ENCODE measurements at places on chromosomes 1 and 21.

GRCh38 chr1:2110191-2110737 lies 60.1 kb downstream of the PRKCZ start:
- DNase-seq = no peak

GRCh38 chr1:198295971-198296370 lies 139.2 kb downstream of the NEK7 start:
- no peak for DNase-seq

GRCh38 chr1:241531195-241532161 lies 700 bp upstream of the KMO start:
- no peak for DNase-seq

GRCh38 chr1:12182410-12182984 lies 15.7 kb downstream of the TNFRSF1B start:
- no peak for DNase-seq

DNA sequence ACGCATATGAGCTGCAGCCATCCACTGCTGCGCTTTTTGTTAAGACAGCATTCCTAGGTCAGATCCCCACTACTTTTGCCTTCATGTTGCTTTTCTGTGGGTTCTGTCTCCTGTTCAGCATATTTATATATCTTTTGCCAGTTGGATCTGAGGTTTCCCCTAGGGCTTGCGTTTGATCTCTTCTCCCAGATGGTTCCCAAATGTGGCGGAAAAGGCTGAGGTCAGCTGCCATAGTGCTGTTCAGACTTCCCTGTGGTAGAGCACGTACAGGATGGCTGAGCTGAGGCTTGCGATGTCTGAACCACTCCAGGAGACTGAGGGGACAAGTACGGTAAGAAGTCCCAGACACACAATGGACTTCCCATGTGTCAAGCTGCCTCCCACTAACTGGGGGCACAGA lies 39.8 kb downstream of the COL6A1 start:
- DNase-seq = no peak

- DNase-seq = no peak
Observed at GRCh38 chr1:186374303-186375151, 526 bp downstream of the TPR start.

DNA sequence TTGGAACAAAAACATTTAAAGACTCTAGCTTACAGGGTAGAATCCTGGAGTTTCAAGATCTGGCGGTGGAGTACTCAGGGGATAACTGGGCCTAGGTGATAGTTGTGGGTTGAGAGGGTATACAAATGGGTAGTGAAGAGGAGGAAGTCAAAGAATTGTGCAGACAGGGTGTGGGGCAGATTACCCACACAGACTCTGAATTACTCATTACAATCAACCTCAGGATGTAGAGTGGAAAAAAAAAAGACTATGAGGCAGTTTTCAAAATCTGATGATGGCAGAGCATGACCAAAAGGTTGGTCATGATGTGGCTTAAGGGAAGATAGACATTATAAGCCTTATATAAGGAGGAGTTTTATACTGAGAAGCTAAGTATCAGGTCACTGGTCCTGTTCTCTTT lies 44.1 kb upstream of the GLIS1 start:
- no peak for DNase-seq

- DNase-seq = no peak
Observed at GRCh38 chr21:36022427-36023091, 37.8 kb downstream of the SETD4 start.

GRCh38 chr1:147700042-147701006 lies 30.0 kb upstream of the ACP6 start:
- DNase-seq = peak; percentile 71

DNA sequence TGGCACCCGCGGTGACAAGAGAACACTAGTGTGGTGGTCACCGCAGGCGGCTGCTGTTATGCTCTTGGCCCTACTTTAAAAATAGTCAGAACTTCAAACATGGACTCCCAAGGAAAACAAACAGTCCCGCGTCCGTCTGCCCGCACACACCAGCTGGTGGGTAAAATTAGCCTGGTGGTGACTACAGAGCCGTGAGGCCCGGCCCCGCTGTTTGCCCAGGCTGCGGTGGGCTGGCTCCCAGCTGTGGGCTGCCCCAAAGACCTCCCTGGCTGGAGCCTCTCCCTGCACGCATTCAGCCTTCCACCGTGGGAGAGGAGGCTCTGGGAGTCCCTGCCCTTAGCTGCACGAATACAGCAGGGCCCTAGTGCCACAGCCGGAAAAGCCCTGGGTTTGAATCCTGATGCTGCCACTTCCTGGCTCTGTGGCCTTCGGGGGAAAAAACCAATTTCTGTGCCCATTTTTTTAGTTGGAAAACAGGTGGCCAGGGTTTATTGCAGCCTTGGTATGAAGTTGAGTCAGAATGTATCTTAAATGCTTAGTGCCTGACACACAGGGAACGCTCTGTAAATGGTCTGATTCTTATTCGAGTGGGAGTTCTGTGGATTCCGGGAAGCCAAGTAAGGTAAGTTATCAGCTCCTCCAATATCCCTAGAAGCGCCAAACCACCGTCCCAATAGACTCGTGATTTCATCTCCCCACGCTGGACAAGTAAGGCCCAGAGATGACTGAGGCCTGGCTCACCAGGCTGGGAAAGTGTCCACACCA lies 58.2 kb downstream of the ALPL start:
- no peak for DNase-seq

GRCh38 chr1:178183796-178184195 lies 89.9 kb downstream of the RASAL2 start:
- no peak for DNase-seq

DNA sequence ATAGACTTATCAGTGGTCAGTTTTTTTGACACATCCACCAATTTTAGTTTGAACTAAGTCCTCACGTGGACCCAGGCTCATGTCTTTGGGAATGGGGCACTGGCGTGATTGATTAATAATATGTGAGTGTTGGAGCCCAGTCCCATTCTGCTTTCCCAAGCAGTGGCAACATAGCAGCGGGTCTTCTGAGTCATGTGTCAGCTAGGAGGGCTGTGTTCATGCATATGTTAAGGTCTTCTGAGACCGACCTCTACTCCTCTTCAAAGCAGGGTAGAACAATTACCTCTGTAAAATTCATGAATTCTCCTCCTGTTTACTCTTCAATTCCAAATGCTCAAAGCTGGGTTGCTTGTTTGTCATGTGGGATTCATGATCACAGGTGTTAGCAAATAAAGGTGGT lies 291.3 kb downstream of the CAMTA1 start:
- DNase-seq = no peak

- no peak for DNase-seq
Observed at GRCh38 chr1:28973596-28974421, 59.4 kb downstream of the EPB41 start.

- DNase-seq = no peak
Observed at GRCh38 chr1:72936151-72936740, 653.9 kb upstream of the NEGR1 start.

DNA sequence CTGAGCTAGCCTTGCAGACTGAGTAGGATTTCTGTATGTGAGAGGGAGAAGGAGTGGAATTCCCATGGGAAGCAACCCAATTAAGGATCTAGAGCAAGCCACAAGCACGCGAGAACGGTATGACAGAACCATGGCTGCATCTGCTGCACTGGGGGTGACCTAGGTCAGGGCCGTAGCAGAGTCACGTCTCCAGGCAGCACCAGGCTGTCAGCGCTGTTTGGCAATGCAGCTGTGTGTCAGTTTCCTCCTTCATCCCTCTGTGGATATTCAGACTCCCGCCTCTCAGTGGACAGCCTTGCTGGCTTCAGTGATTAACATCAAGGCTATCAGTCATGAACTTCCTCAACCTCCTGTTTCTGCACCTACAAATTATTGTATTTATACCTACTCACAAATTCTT lies 118.1 kb upstream of the PPP2R5A start:
- no peak for DNase-seq

DNA sequence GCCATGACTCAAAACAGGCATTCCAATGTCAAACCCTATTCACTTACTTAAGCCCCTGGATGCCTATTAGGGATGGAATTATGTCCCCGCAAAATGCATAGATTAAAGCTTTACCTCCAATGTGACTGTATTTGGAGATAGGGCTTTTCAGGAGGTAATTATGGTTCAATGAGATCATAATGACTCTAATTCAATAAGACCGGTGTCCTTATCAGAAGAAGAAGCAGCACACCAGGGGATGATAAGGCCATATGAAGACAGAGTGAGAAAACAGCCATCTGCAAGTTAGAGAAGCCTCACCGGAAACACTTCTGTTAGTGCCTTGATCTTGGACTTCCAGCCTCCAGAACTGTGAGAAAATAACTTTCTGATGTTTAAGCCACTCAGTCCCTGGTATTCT lies 1131.8 kb upstream of the TMPRSS15 start:
- DNase-seq = no peak

GRCh38 chr1:40980068-40980452 lies 564 bp downstream of the CTPS1 start:
- DNase-seq = no peak

- DNase-seq = no peak
Observed at GRCh38 chr1:58575551-58576324, 1.3 kb downstream of the TACSTD2 start.

- no peak for DNase-seq
Observed at GRCh38 chr1:116474921-116475849, 95.6 kb downstream of the CD58 start.

DNA sequence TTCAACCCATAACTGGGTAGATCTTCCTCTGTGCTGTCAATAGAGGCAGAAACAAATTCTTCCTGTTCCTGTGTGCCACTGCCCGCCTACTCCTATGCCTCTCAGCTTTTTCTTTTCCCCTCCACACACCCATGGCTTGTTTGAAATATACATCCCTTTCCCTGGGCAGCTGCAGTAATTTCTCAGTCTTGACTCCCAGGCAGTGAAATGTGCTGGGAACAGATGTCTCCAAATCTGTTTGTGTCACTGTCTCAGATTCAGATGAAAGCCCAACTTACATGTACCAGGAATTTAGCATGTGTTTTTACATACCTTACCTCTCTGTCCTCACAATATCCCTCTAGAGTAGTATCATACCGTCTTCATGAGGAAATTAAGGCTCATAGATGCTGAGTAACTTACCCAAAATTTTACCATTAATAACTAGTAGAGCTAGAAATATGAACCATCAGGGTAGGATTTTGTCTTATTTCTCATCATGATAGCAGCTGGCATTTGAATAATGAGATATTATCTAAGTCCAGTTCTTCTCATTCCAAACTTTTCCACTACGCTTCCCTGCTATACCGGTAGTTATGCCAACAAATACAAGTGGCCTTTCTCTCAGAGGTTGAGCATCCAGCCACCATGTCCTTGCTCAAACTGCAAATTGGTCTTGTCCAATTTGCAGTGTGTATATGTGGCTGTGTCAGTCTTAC lies 4.7 kb upstream of the VASH2 start:
- no peak for DNase-seq

- DNase-seq = no peak
Observed at GRCh38 chr1:113686891-113687618, 72.2 kb downstream of the PHTF1 start.

DNA sequence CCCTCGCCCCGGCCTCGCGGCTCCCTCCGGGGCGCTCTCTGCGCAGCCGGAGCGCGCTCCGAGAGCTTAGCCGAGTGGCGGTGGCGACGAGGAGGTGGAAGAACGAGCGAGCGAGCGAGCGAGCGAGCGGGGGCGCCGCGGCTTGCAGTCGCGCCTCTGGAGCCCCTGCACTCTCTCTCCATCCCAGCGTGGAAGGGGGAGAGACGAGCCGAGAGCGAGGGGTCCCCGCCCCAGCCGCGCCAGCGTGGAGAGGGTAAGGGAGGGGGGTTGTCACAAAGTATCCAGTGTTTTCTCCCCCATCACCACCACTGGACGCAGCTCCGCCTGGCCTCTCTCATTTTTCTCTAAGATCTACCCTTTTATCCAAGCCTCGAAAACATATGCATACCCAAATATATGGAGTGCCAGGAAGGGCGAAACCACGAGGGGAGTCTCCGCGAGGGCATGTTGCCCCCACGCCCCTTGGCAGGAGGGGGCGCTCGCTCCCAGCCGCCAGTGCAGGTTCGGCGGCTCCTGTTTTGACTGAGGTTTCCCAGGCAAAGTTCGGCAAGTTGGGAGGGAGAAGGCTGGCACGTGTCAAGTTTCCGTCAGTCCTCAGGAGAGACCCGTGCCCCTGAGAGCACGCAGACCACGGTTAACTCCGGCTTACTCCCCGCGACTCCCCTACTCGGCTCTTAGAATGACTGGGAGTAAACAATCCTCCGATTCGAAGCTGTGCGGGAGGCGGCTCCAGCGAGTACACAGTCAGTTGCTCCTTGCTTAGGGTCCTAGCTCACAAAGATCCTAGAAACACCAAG lies 569 bp upstream of the DAB1 start:
- peak; percentile 79 for DNase-seq

DNA sequence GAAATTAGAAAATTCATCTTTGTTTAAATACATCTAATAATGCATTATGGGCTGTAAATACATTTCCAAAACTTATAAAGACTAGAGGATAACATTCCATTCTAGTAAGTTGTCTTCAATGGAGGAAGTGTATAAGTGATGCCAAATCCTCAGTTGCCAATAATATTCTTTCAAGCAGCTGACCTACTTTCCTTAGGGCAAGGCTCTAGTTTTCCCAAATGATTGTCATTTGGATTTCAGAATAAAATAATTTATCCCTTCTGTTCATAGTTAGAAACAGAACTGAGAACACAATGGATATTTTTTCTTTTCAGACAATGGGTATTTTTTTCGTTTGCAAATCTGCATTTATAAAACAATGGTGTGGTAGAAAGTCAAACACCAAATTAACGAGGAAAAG lies 354.9 kb upstream of the ADAMTS5 start:
- no peak for DNase-seq

GRCh38 chr1:116540088-116540487 lies 30.7 kb downstream of the CD58 start:
- no peak for DNase-seq

DNA sequence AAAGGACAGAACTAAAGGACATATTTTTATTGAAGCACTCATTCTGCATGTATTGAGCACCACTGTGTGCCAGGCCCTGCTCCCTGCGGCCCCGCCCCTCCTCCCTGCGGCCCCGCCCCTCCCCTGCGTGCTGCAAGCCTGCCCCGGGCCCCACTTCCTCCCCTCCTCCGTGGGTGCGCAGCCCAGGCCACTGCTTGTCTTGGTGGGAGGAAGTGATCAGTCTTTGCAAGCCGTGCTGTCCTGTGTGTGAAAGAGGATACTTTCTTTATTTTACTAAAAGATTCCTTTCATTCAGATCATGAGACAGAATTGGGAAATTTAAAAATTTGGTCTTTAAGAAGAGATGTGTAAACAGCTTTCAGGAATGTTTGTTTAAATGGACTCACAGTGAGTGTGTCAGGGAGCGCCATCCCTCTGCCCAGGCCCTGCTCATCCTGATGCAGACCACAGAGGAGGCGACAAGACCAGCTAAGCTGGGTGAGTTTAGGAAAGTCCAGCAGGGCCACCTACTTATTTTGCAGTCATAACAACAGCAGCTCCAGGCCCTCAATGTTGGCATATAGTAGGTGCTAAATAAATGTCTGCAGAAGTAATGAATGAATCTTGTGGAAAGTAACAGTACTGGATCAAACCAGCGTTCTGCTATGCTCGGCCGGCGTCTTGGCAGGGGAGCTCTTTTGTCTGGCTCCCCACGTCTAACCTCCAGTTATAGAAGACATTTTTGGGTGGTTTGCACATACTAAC lies 88.3 kb upstream of the SELENON start:
- no peak for DNase-seq

DNA sequence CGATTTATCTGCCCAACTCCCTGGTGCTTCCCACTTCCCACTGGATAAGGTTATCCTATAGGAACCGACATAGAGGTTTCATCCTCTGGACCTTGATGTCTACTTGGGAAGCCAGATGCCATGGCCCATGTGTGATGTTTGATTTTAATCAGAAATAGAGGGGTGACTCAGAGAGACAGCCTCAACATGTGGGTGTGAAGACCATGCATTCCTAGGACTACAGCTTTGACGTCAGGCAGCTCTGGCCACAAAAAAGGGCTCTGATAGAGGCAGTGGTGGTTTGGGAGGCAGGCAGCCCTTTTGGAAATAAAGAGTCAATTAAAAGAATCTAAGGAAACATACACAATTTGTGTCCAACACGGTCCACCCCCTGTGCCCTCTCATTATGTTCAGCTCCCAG lies 5.2 kb upstream of the SH2D2A start:
- DNase-seq = no peak

Data from WTC11 (cell line).